ENCODE measurements at places on chromosomes 2 and 18.

GRCh38 chr2:85170938-85171475, 37.8 kb downstream of the TCF7L1 start:
- DNase-seq = no peak

DNA sequence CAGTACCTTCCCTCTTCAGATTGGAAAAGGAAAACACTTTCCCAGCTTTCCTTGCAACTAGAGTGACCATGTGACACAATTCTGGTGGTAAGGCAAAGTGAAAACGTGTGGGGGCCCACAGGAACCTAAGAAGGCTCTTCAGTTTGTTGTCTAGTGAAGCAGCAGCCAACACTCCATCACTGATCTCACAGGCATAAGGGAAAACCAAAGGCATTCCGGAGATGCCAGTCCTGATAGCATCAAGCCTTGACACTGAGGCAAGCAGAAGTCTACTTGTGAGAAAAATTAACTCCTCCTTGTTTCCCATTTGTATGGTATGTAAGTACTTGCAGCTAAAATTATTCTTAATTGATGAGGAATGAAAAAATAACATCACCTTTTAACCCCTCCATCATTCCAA, 88.3 kb downstream of the ETAA1 start:
- DNase-seq = no peak

DNA sequence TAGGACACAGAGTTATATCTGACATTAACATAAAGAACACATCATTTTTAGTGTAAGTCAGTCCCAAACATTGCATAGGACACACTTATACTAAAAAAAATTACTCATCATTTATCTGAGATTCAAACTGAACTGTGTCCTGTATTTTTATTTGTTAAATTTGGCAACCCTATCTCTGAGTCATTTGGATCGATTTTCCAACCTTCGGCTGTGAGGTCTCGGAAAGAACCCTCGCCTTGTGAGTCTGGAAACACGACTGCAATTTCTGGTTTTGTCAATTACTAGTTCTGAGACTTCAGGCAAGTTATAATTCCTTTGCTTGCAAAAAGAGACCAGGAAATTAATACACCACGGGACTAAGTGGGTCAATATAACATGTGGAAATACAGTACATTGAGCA, 14.0 kb downstream of the ATP8B1 start:
- no peak for DNase-seq

DNA sequence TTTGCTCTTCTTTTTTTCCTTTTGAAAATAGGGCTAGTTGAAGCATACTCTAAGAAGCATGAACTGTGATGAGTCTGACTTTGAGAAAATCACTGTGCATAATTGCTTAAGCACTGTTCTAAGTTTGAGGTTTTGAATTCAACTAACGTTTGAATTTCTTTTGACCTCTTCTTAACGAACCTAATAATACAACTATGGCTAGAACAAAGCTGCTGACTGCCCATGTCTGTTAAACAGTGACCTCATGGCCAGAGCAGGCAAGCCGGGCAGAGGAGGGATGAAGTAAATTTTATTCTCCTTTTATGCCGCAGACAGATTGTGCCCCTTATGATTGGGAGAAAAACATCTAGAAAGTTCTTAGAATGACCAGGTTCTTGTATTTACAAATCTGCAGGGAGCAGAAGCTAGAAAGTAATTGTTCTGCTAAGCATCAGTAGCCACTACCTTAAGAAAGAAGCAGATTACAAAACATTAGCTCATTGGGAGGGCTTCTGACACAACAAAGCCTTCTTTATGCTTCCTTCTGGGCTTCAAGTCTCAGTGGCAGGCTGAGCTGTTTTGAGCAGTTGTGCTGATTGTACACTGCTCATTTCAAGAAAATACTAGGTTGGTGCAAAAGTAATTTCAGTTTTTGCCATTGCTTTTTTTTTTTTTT, 97.8 kb upstream of the RASGRP3 start:
- DNase-seq = no peak

GRCh38 chr2:108267101-108267500, 21.6 kb upstream of the SULT1C2 start:
- DNase-seq = no peak

GRCh38 chr18:27964811-27965210, 212.1 kb downstream of the CDH2 start:
- no peak for DNase-seq

DNA sequence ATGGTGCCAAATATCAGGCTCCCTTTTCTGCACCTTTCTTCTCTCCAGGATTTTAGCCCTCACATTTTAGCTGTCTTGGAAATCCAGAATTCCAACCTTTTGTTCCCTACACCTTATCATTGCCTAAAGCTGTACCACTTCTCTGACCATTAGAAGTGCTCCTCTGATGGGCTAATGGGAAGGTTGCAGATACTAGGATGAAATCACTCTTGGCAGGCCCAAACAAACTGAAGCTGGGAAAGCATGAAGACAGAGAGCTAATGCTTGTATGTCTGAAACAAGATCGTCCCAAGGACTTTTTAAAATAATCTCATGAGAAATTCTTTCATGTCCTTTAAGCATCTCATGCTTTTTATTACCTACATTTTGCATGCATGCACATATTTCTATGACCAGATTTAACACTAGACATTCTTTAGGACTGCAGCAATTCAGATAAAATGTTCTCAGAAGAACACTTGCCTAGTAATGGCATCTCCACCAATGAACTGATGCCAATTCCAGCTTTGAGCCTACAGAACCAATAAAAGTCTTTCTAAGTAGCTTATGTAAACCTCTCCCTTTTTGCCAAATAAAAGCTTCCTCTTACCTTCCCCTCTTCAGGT, 98.4 kb upstream of the OSR1 start:
- DNase-seq = no peak

GRCh38 chr2:185567940-185568339, 170.7 kb upstream of the FSIP2 start:
- DNase-seq = no peak

DNA sequence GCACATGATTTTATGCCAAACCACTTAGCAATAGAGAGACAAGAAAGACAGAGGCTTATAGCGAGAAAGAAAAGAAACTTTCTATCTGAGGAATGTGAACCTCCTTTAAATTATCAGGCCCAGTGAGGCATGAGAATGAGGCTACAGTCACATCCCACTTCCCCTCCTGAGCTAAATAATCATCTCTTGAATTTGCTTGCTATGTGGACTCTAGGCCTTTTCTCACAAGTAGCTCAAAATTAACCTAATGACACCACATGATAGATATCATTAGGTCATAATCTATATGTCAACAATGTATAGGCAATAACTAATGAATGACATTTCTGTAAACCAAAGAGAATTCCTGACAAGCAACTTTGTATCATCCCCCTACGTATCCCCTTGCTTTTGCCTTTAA, 301.5 kb upstream of the MGAT5 start:
- DNase-seq = no peak

- DNase-seq = no peak
Measured at GRCh38 chr2:225108805-225109204, 66.5 kb upstream of the DOCK10 start.

DNA sequence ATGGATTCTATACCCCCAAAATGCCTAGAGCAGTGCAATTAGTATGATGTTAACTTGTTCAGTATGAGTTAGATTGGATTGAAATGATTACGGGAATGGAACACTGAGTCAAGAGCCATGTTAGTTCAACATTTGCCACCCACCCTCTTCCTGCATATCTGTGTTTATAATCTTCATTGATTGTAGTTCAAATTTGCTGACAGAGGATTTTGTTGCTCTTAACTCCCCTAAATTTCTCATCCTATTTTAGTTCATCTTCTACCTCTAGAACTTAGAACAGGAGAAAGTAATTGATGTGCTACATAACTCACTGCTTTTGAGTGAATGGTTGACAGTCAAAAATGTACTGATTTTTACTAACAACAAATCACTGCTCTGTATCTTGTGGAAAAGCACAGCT, 673.5 kb upstream of the NRXN1 start:
- no peak for DNase-seq

DNA sequence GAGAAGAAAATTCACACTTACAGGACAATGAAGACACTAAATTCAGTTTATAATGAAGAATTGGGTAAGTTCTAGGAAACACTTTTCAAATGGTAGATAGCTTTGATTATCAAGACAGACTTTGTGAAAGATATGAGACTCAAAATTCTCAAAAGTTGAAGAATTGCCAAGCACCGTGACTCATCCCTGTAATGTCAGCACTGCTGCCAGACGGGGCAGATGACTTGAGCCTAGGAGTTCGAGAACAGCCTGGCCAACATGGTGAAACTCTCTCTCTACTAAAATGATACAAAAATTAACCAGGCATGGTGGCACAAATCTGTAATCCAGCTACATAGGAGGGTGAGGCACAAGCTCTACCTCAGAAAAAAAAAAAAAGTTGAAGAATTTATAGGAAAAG, 1820.1 kb upstream of the LRRTM1 start:
- no peak for DNase-seq

DNA sequence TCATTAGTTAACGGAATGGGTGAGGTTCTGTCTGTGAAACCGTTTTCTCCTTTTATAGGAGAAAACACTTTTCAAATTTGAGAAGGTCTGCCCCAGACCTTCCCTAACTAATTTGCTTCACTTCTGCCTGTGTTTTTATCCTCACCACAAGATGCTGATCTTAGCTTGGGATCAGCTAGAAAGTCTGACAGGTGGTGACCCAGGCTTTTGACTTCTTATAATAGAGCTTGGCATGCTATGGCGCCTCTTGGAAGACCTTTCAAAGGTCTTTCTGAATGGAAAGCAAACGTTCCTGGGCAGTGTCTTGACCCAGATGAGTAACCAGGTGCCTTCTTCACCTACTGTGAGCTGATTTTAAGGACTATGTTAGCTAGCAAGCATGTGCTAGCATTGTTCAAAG, 91.4 kb downstream of the LYPD6 start:
- no peak for DNase-seq

GRCh38 chr2:105438104-105438929, 39.5 kb upstream of the FHL2 start:
- peak; percentile 59 for DNase-seq

DNA sequence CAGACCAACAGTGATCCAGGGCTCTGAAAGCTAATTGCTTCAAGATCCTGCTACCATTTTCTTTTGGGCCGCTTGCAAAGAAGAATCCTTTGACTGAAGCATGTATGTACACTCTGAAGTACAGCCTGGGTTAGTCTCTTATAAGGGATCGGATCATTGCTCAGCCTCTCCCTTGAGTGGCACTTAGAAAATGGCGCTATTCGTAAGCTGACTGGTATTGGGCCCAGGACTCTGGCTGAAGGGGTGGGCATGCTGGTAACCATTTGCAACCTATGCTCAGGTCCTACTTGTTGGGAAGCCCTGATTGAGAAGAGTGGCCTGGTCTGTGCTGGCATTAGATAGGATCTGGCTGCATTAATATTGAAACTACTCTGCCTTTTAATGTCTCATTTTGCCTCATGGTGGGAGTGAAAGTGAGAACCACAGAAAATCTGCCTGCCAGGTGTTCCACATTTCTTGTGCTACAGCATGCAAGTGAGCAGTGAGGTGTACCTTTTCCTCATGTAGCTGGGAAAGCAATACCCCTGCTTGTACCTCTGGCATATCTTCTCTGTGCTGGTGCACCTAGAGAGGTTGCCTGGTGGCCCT, 661 bp upstream of the MGAT5 start:
- no peak for DNase-seq

GRCh38 chr2:16613539-16614011, 52.1 kb downstream of the CYRIA start:
- DNase-seq = no peak

DNA sequence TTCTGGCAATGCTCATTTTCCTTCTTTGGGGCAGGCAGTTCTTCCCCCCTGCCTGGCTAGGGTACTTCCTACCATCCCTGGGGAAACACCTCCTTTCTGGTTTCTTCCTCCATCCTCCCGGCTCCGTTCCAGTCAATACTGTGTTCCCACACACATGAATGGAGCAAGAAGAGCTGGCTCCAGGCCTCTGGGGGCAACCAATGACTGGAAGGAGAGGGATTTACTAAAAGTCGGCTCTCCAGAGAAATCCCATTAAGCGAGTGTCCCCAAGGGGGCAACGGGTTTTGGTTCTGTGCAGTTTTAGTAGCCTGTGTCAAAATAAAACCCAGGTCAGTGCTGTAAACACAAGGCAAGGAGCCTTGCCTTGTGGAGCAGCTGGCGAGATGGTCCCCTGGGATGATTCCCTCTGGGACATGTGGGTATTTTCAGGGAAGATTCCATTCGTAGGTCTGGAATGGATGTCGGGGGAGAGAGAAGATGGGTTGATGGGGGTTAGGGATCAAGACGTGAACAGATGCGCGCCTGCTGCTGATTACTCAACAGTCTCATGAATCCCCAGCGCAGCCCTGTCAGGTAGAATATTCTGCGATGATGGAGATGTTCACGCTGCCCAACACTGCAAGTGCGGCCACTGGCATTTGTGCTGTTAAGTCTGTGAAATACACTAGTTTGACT, 32.0 kb downstream of the EMILIN2 start:
- DNase-seq = no peak

- DNase-seq = peak; percentile 63
Measured at GRCh38 chr2:234770031-234770506, 181.7 kb upstream of the SH3BP4 start.

GRCh38 chr2:241108271-241109209, 6.5 kb upstream of the MTERF4 start:
- DNase-seq = no peak

GRCh38 chr18:76750917-76751890, 71.2 kb upstream of the ZNF236 start:
- no peak for DNase-seq

DNA sequence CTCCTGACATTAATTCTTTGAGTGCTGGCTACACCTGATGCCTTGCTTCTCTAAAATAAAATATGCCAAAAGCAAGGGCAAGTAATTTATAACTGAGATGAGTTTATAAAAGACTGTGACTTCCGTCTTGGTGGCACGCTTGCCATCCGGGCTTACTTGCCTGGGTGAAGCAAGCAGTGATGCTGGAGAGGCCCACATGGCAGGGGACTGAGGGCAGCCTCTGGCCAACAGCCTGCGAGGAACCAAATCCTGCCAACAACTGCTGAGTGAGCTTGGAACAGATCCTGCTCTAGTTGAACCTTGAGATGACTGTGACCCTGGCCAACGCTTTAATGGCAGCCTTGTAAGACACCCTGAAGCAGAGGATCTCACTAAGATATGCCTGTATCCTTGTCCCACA, 96.1 kb upstream of the CAPN13 start:
- no peak for DNase-seq

GRCh38 chr2:229492034-229492433, 220.9 kb upstream of the PID1 start:
- DNase-seq = no peak

GRCh38 chr2:57899898-57900297, 146.7 kb upstream of the VRK2 start:
- no peak for DNase-seq

- no peak for DNase-seq
Measured at GRCh38 chr2:124582387-124582786, 557.3 kb downstream of the CNTNAP5 start.

DNA sequence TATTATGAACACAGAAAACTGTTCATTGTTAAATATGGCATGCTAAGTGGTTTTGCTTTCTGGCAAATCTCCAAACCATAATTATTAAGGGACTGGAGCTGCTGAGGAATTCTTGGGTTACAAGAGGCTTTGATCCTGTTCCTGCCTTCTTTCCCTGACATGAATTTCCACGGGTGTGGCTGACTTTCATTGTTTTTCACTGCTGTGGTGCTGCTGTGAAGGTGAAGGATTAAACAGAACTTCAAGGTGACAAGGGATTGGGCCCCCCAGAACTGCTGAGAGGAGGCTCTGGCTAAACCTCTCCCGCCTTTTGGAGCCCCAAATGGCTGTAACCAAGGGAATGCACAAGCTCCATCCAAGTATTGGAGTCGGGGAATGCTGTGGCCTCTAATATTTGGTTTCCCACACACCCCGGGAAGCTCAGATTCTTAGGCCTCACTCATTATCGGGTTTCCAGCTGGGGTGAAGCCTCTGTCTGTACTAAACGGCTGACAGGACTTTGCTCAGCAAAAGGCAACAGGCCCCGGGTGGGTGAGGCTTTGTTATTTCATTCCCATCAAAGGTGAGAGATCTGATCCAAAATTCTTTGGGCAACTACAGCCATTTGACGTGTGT, 29.0 kb upstream of the ZFP36L2 start:
- no peak for DNase-seq
